ENCODE measurements at places on chromosomes 5 and 9.

GRCh38 chr5:67999391-67999790 is 216.2 kb upstream of the PIK3R1 start:
- no peaks in the 10 kb centered on the region for H3K27me3 ChIP-seq
- peaks cover 20% of the 10 kb centered on the region for H3K4me1 ChIP-seq
- H3K36me3 ChIP-seq: no peaks in the 10 kb centered on the region
- DNase-seq: no peak
- H3K27ac ChIP-seq: no peak overlapping the region

GRCh38 chr5:43336159-43336558 is 22.9 kb upstream of the HMGCS1 start:
- H3K4me1 ChIP-seq: no peaks in the 10 kb centered on the region
- no peak overlapping the region for H3K4me3 ChIP-seq
- DNase-seq: no peak
- no peaks in the 10 kb centered on the region for H3K36me3 ChIP-seq
- H3K27me3 ChIP-seq: no peaks in the 10 kb centered on the region
- H3K27ac ChIP-seq: no peak overlapping the region

- DNase-seq: no peak
- H3K4me1 ChIP-seq: no peaks in the 10 kb centered on the region
- H3K27me3 ChIP-seq: no peaks in the 10 kb centered on the region
- no peaks in the 10 kb centered on the region for H3K36me3 ChIP-seq
Observed at GRCh38 chr9:87359264-87359663, 138.4 kb upstream of the DAPK1 start.

DNA sequence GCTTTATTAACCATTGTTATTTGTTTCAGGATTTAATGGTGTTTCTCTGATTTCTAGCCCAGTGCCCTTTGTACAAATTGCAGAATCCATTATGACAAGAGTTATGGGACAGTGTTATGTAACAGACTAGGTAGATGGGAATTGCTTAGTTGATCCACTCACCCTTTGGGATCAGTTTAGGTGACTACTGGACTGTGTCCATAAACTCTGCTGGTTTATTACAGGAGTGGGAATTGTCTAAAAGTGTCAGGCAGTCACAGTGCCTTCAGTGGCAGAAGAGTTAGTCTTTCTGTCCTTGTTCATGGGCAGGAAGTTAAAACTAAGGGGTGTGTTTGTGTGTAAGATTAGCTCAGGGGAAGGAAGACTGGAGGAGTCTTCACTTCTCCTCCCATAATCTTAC is 29.3 kb downstream of the RCL1 start:
- no peaks in the 10 kb centered on the region for H3K36me3 ChIP-seq
- no peaks in the 10 kb centered on the region for H3K27me3 ChIP-seq
- no peak overlapping the region for H3K27ac ChIP-seq

DNA sequence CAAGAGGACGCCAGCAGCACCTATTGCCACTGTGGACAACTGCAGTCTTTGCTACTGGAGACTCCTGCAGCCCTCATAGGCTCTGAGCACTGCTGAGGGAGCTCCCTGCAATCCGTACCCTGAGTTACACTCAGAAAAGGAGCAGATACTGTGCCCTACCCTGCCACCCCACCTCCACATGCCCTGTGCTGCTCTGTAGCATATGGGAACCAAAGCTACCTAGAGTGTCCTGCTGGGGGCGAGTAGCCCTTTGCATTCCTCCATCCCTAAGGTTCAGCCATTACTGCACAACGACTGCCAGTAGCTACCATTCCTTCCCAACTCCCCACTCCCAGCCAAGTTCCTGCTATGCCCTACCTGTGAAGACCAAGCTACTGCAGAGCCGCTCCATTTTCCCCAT is 90.2 kb upstream of the SNCAIP start:
- no peaks in the 10 kb centered on the region for H3K27me3 ChIP-seq
- no peaks in the 10 kb centered on the region for H3K4me1 ChIP-seq
- no peak overlapping the region for H3K4me3 ChIP-seq
- no peaks in the 10 kb centered on the region for H3K36me3 ChIP-seq
- DNase-seq: no peak
- no peak overlapping the region for H3K27ac ChIP-seq

DNA sequence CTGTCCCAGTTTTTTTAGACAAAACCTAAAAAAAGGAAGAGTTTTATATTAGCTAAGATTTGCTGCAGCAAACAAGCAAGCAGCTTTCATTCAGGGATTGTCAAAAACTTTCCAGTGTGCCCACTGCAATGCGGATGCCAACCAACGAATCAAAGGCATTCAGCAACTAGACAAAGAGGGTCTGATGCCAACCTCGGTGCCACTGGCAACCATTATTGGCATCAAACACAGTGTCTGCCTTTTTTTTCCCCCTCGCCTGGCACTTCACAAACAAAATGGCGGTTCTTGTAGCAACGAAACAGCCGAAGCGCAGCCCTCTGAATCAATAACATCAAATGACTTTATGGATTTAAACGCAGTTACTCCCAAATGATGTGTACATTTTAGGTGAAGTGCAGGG is 10.4 kb downstream of the NFIB start:
- no peaks in the 10 kb centered on the region for H3K36me3 ChIP-seq
- no peak for DNase-seq
- H3K27ac ChIP-seq: no peak overlapping the region
- no peak overlapping the region for H3K4me3 ChIP-seq
- H3K27me3 ChIP-seq: no peaks in the 10 kb centered on the region

DNA sequence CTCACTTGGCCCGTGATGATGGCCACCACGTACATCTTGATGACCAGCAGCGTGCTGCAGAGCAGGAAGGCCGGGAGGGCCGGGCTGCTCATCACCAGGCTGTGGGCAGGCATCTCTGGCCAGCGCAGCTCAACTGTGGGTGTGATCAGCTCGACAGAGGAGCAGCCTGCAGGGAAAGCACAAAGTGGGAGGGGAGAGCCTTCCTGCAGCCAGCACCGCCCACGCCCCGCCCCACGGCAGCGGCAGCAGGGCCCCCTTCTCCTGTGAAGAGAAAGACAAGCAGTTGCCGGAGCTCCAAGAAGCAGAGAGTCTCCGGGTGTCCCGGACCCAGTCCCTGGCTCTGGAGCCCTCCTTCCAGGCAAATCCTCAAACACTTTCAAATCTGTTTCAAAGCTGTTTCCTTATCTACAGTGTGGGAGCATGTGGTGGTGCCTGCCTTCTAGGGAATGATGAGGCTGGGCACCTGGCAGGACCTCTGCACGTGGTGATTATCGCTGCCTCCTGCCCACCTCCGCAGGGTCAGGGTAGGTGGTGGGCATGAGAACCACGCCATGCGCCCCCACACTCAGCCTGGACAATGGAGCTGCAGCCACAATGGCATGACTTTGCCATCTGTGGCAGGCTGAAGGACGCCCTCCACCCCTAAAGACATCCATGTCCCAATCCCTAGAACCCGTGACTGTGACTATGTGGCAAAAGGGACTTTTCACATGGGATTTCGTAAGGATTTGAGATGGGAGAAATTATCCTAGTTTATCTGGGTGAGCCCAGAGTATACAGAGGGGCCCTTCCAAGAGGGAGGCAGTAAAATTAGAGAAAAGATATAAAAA is at the start of gene PTGES:
Gene PTGES, minus strand, starts transcription at position 143 of the 830 bp plus-strand sequence. Its CDS starts 30 bp downstream, at position 113.
- peaks cover 6% of the 10 kb centered on the region for H3K4me1 ChIP-seq
- no peak within 1 kb of the TSS for H3K27ac ChIP-seq
- no peak for DNase-seq
- H3K27me3 ChIP-seq: no peaks in the 10 kb centered on the region

GRCh38 chr9:9214066-9214465 is 1398.7 kb downstream of the PTPRD start:
- no peak for DNase-seq
- no peaks in the 10 kb centered on the region for H3K27me3 ChIP-seq
- H3K4me1 ChIP-seq: no peaks in the 10 kb centered on the region
- no peak overlapping the region for H3K27ac ChIP-seq

- peaks cover 8% of the 10 kb centered on the region for H3K36me3 ChIP-seq
- H3K4me1 ChIP-seq: no peaks in the 10 kb centered on the region
- no peak overlapping the region for H3K4me3 ChIP-seq
Observed at GRCh38 chr5:128116445-128116844, 32.9 kb downstream of the SLC12A2 start.

GRCh38 chr9:127863191-127863621 is 8.7 kb upstream of the ENG start:
- H3K36me3 ChIP-seq: peaks cover 5% of the 10 kb centered on the region
- no peak for DNase-seq
- H3K4me1 ChIP-seq: peaks cover 47% of the 10 kb centered on the region
- H3K4me3 ChIP-seq: no peak overlapping the region
- peak overlapping the region; percentile 78 for H3K27ac ChIP-seq

GRCh38 chr9:95927271-95928004 is 51.9 kb downstream of the ERCC6L2 start:
- no peak overlapping the region for H3K4me3 ChIP-seq
- no peaks in the 10 kb centered on the region for H3K27me3 ChIP-seq
- DNase-seq: no peak
- H3K27ac ChIP-seq: no peak overlapping the region
- H3K36me3 ChIP-seq: peaks cover 15% of the 10 kb centered on the region
- no peaks in the 10 kb centered on the region for H3K4me1 ChIP-seq

DNA sequence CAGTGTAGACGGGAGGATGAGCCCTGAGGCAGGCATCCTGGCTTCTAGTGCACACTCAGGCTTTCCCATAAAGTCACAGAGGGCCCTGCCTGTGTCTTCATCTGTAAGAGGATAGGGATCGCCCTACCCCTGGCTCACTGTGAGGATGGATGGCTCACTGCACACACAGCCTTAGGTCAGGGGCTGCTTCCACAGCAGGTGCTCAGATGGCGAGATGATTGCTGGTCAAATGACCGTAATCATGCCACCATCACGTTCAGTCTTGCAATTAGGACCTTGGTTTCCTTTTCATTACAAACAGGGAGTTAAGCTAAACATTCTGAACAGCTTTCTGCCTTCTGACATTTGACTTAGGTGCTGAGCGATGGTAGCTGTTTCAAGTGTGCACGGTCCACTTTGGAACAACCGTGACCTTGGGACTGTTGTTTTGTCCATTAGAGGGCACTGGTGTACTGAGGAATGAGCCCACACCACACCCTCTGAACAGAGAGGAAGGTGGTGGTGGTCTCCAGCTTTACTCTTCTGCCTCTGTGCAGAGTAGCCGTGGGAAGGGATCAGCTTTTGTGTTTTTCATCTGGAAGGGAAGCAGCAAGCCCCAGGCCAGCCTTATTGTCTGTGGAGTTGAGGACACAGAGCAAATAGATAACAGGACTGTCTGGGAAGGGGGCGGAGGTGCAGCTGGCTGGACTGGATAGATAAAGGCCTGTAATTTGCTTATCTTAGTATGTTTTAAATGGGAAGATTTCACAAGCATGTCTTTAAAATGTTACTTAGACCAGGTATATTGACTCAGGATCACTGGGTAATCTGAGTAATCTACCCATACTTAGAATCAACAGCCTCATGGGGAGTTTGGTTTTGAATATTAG is 183.1 kb downstream of the TRIO start:
- no peak overlapping the region for H3K4me3 ChIP-seq
- no peaks in the 10 kb centered on the region for H3K27me3 ChIP-seq
- DNase-seq: no peak
- no peaks in the 10 kb centered on the region for H3K4me1 ChIP-seq

DNA sequence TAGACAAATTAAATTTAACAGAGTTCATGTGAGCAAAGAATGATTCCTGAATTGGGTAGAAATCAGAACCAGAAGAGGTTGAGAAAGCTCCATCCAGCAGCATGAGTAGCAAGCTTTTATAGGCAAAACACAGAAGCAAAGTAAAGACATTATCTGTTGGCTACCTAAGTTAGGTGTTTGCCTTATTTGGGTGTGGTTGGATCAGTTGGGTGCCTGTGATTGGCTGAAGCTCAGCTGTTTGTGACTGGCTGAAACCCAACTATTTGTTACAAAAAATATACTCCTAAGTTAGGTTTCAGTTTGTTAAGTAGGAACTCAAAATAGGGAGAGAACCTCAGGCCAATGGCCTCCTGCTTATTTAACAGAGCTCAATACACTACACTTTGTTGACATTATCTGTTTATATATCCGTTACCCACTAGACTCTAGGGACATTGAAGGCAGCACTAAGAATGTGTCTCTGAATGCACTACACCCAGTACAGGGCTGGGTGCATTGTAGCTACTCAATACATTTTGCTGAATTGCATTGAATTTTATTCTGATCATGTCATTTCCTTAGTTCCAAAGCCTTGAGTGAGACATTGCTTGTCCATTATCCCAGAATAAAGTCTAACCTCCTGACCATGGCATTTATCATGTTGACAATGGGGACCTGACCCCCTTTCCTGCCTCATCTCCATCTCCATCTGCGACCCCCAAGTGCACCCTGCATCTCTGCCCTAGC is 98.7 kb downstream of the CCDC192 start:
- H3K27ac ChIP-seq: no peak overlapping the region
- no peak overlapping the region for H3K4me3 ChIP-seq
- peaks cover 3% of the 10 kb centered on the region for H3K4me1 ChIP-seq
- no peaks in the 10 kb centered on the region for H3K36me3 ChIP-seq
- no peaks in the 10 kb centered on the region for H3K27me3 ChIP-seq

DNA sequence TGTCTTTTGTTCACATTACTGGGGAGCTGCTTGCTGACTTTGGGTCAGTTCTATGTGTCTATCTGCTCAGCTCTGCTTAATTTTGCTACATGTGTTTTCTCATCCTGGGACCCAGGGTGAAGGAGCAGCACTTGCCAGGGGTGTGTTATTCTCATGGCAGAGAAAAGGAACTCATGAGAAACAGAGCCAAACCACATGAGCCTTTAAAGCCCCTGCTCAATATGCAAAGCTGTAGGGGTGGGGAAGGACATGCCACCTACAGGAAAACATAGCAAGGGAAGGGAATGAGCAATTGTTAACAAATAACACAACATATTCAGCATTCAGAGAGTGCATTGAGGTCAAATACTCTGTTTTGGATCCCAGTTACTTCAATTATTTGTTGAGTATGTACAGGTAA is 290.9 kb downstream of the CDK5RAP2 start:
- no peaks in the 10 kb centered on the region for H3K27me3 ChIP-seq
- H3K4me1 ChIP-seq: peaks cover 4% of the 10 kb centered on the region
- H3K4me3 ChIP-seq: no peak overlapping the region
- H3K27ac ChIP-seq: no peak overlapping the region
- no peak for DNase-seq
- no peaks in the 10 kb centered on the region for H3K36me3 ChIP-seq

DNA sequence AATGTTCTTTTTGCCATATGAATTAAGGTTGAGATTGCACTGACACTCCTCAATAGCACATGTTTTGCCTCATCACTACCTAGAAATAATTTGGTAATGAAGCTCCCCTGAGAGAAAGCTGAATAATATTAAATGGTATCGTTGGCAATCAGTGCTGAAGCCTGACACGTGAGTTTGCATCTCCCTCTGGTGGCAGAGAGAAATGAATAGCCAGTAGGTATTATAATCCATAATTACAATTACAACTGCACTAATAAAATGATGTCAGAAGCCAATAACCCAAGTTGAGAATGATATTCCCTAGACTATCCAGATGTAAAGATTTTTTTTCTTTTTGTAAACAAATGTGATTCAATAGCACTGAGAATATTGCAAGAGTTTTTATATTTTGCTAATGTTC is 700.3 kb downstream of the PTPRD start:
- no peaks in the 10 kb centered on the region for H3K27me3 ChIP-seq
- H3K27ac ChIP-seq: no peak overlapping the region
- H3K4me3 ChIP-seq: no peak overlapping the region
- no peaks in the 10 kb centered on the region for H3K36me3 ChIP-seq
- DNase-seq: no peak
